ENCODE measurements at places on chromosomes 6 and 20.

DNA sequence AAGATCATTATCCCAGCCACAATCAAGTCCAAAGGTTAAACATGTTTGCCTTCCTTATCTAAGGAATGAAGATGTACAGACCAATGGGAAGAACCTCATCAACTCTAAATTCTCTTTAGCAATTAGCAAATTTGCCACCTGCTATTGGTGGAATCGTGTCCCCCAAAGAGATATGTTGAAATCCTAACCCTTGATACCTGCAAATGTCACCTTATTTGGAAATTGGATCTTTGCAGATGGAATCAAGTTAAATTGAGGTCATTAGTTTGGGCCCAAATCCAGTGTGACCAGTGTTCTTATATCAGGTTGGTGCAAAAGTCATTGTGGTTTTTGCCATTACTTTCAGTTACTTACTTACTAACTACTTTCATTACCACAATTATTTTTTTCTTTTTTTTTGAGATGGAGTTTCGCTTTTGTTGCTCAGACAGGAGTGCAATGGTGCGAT is 31.3 kb downstream of the KLHL31 start:
- no peak for DNase-seq

DNA sequence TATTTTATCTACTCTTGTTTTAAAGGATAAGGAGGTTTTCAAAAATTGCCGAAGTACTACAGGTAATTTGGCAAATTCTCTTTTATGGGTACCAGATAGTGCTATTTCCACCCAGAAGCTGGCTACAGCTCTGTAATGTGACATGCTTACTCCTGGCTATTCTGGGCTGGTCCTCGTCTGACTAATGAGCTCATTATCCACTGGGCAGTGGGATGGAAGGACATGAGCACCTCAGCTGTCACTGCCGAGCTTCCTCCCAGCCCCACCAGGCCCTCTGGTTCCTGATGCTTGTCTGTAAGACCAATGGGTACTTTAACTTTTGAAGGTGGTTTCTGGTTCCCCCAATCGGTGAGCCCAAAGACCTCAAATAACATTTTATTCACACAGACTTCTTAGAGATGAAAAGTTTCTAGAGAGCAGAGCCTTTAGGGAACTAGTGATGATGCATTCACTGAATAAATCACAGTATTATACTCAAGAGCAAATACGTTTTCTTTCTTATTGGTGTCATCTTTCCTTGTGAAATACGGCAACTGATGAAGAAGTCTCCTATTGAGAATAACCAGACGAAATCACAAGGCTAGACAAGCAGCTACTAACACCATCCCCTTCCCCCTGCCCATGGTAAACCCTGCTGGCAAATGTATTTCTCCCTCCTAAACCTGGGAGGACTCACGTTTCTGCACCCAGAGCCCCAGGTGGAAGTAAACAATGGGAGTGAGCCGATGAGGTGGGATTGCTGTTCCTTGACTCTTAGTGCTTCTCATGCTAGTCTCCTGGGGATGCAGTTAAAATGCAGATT is 80.8 kb downstream of the SLC22A3 start:
- DNase-seq: no peak

DNA sequence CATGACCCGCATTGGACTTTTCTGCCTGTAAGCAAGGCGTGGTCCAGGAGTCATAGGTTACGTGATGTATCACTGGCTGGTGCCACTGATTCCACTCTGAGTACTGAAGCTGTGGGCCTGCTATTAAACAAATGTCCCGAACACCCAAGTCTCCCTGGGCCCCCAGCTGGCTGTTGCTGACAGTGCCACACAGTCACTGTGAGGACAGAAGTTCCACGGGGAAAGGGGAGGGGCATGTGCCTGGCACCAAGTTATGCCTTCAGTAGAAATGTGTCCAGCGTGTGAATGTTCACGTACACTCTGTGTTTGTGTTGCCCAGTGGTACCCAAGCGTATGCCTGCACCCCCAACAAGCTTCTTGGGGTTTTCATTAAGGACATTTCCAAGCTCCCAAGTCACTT is 171.4 kb upstream of the QKI start:
- peak; percentile 95 for DNase-seq

DNA sequence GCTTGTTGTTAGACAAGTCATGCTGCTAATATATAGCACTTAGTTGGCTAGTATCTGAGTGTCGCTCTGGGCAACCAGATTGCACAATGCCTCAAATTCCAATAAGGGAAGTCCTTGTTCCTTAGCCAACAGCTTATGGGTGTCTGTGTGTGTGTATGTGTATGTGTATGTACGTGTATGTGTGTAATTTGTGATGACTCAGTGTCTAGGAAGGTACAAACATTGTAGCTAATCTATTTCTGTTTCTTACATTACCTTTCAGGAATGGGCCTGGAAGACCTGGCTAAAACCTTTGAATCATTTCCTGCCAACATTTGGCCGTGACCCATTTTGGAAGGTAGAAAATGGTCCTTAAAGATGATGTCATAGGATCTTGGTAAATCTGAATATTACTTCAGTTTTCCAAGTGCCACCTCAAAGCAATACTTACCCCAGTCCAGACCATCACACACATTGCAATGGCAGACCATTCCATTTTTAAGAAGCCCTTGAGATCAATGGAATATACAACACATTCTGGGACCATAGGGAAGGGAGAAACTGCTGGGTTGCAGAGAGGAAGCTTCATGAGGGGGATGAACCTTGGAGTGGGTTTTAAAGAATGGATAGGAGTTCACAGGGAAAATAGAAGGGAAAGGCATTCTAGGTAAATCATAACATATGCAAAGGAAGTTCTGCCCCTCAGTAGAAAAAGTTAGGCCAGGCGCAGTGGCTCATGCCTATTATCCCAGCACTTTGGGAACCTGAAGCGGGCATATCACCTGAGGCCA is 25.1 kb downstream of the NEDD9 start:
- peak; percentile 78 for DNase-seq

- no peak for DNase-seq
Measured at GRCh38 chr6:44650947-44651346, 263.4 kb downstream of the CDC5L start.

- no peak for DNase-seq
Measured at GRCh38 chr20:3031524-3032147, 11.8 kb upstream of the GNRH2 start.

DNA sequence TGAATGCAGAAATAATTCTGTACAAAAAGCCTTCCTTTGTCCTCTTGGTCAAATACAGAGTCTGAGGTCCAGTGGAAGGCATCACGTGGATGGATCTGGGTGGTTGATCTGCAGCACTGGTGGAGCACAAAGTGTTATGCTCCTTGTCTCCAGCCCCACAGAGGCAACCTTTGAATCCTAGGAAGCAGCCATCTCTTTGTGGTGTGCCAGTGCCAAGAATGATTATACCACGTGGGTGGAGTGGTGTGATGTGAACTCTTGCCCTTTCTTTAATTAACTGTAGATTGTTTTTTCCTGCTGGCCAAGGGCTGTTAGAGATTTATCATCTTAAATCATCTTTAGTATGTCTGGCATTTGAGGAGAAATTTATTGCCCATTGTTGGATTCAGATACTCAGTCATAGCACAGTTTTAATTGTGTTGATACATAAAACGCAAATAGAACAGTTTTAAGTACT is 31.1 kb downstream of the NCOA7 start:
- peak; percentile 66 for DNase-seq

DNA sequence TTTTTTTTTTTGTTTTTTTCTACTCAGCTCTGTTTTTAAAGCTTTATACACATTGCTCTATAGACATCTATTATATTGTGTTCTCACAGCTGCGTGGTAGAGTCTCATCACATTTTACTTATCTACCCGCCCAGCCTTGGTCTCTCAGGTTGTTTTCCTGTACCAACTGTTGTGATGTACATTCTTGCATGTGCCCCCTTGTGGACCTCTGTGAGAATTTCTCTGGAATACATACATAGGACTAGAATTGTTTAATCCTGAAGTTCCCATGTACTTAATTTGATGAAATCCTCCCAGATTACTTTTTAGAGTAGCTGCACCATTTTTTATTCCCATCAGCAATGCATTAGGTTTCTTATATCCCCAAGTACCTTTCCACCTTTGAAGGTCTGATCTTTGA is 40.4 kb upstream of the TINAG start:
- DNase-seq: no peak

DNA sequence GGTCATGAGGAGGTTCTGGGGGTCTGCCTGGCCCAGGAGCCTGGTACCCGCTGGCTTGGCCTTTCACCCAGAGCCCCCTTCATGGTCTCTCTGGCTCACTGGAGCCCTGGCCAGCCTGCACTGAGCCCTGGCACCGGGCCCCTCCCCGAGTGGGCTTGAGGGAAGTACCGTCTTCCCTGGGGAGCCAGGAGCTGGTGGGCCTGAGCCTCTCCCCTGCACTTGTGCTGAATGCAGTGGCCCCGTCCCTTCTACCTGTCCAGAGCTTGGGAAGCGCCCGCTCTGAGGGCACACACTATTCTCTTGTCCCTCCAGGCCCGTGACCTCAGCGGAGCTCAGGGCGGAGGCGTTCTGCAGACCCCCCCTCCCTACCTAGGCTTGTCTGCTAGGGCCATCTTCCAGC is 62.2 kb downstream of the TCP11 start:
- DNase-seq: no peak

DNA sequence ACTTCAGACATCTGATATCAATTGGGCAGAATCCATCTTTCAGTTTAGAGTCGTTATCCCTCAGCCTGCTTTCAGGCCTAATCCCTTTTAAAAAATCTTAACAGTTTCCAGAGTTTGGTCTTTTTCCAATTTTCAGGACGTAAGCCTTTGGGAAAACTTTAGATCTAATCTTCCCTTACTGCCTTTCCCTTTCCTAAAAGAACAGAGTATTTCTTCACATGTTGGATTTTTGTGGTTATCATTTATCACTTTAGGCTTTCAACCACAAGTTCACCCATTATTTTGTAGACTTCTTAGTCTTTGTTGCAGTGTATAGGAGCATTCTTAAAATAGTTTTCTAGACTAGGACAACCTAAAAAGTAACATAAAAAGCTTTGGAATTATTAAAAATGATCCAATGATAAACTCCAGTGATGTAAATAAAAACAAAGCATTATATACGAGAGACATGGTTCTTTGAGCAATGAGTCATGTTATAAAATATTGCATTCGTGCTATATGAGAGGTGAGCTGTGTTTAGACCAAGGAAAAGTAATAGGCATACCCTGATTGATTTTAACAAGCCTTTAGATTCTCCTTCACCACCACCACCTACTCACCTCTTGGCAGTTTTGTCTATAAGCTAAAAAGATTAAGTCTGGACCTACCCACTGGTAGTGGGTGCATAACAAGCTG is 90.4 kb upstream of the MCHR2 start:
- DNase-seq: no peak

DNA sequence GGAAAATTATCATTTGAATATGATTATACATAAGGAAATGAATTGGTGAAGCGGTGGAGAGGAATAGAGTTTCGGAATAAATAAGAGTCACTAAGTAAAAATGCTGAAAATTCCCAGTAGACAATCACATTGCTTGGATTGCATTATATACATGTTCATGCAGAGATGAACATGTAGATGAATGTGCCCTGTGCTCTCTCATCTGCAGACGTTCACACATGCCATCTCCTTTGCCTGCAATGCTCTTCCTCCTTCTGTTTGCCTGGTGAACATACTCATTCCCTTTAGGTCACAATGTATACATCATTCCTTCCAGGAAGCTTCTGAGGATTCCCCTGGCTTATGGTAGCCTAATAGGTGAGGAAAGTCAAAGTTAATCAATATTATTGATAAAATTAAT is 17.9 kb downstream of the DCDC2 start:
- no peak for DNase-seq

- DNase-seq: no peak
Measured at GRCh38 chr6:36686668-36687513, 8.4 kb downstream of the CDKN1A start.

DNA sequence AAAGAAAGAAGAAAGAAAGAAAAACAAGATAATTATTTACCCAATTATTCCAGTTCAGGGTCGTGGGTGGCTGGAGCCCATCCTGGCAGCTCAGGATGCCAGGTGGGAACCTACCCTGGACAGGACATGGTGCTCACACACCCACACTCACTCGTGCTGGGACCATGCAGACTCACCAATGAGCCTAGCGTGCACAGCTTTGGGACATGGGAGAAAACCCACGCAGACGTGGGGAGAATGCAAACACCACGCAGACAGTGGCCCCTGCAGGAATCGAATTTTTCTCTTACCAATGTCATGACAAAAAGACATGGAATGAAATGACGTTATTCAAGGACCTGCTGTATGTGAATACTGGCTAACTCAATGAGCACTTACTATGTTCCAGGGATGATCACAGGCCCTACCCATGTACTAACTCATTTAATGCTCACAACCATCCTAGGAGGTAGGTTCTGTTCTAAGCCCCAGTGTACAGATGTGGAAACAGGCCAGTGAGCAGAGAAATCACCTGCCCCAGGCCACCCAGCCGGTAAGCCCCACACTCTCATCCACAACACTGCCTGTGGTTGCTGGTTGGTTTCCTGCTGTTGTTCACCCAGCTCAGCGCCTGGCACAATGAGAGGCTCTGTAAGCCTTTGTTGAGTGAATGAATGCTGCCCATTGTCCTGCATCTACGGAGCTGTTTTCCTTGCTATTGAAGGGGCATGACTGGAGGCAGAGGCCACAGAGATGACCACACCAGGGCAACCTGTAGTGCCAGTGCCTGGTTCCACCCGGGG is 6.8 kb upstream of the PI16 start:
- peak; percentile 94 for DNase-seq

- DNase-seq: no peak
Measured at GRCh38 chr6:148203970-148204369, 138.7 kb upstream of the SASH1 start.

DNA sequence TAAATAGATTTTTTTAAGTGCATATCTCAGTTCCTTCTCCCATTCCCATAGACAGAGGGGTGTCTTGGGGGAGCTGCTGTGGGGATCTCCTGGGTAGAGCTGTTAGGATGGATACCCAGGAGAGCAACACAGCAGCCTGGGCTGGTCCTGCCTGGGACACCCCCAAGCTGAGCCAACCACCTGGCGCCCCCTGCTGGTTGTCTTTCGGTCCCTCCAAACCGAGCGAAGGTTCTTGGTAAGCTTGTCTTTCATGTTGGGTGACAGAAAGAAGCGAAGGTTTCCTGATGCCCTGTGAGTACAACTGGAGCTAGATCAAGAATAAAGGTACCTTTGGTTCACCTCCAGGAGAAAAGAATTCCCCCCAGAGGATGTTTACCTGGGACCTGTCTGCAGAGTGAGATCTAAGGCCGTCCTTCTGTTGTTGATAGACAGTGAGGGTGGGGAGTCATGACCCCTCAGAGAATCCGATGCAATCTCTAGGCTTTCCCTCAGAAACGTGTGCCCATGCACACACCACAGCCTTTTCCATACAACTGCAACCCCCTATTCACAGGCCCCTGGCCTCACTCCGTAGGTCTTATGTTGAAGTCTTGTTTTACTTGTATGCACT is 50.8 kb downstream of the SNX9 start:
- DNase-seq: peak; percentile 67

DNA sequence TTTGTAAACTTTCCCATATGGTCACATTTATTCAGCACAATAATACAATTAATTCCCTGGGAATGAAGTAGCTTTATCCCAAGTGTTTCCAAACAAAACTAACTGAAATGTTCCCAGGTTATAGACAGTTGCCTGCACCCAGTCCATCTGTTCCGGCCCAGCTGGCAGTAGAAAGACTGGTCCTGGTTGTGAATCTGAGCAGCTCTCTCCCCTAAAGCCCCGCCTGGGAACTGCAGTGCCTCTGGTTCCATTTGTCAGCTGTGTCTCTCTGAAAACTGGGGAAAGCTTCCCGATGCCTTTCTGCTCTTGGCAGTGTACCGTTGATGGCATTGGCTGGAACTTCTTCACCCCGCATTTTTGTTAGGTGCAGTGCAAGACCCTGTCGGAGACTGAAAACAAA is 8.7 kb downstream of the MTHFD1L start:
- peak; percentile 61 for DNase-seq
